SIG-M5 (cell line): ENCODE measurements at places on chromosomes 16 and 17.

DNA sequence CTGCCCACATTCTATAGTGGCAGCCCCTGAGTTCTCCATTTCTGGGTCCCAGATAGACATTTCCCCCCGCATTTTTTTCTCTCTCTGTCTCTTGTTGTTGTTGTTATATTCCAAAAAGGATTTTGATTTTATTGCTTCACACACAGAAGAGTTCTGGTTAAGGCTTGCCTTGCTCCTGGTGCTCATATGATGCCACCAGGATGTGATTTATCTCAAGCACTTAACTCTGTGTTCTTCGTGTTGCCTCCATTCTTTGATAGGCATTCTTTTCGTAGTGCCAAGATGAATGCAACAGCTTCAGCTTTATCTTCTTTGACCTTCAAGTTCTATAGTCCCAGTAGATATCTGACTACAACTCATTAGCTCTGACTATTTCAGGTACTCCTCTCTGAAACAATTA is 9.1 kb downstream of the ITGA3 start:
- no peak for DNase-seq

DNA sequence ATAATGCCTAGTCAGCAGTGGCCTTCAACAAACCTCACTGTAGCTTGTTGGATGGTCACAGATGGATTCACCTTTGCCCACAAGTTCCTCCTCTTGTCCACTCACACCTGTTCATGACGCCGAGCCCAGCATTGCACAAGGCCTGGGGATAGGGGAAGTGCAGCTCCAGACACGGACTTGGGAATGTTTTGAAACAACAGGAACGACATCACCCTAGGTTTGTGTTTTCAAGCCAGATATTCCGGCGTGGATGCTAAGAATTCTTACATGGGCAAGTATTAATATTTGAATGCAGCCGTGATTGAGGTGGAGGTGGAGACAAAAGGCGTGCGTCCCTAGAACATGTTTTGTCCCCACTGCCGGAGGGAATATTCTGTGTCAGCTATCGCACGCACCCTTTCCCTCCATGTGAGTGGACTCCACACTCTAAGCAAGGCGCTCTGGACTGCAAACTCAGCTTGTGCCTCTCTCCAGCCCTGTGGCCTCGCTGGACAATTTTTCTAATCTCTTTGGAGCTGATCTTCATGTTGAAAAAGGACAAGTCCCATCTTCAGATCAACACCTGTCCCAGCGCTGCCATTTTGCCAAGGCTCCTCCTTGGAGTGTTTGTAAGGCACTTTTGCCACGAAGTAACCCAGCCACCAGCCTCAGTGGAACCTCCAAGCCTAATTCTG is 2.0 kb upstream of the BANP start:
- DNase-seq, result no peak

GRCh38 chr17:59561042-59561441 is 4.4 kb upstream of the DHX40 start:
- no peak for DNase-seq

GRCh38 chr16:18841833-18842525 is 40.6 kb upstream of the ARL6IP1 start:
- DNase-seq, result no peak

- no peak for DNase-seq
Observed at GRCh38 chr17:81298325-81298990, 3.4 kb upstream of the SLC38A10 start.

- DNase-seq, result no peak
Observed at GRCh38 chr17:66494023-66494803, 191.8 kb downstream of the PRKCA start.

GRCh38 chr17:61233991-61234750 is 165.5 kb upstream of the TBX2 start:
- no peak for DNase-seq

DNA sequence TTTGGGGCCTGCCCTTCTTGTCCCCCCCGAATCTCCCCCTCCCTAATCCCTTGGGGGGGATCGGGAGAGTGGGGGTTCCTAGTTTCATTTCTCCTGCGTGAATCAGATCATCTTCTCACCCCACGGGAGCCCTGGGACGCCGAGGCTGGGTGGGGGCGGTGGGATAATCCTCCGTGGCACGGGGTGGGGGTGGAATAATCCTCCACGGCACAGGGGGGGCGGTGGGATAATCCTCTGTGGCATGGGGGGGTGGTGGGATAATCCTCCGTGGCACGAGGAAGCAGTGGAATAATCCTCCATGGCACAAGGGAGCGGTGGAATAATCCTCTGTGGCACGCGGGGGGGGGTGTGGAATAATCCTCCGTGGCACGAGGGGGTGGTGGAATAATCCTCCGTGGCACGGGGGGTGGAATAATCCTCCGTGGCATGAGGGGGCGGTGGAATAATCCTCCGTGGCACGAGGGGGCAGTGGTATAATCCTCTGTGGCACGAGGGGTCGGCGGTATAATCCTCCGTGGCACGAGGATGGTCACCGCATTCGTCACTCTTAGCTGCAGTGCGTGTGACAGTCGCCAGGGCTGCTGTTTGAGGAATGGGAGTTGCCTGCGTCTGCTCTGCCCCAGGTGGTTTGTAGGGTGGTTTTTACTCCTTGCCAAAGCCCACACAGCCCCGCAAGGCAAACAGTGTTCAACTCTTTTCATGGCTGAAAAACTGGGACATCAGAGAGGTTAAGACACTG is 156.9 kb downstream of the LAT start:
- DNase-seq, result no peak

DNA sequence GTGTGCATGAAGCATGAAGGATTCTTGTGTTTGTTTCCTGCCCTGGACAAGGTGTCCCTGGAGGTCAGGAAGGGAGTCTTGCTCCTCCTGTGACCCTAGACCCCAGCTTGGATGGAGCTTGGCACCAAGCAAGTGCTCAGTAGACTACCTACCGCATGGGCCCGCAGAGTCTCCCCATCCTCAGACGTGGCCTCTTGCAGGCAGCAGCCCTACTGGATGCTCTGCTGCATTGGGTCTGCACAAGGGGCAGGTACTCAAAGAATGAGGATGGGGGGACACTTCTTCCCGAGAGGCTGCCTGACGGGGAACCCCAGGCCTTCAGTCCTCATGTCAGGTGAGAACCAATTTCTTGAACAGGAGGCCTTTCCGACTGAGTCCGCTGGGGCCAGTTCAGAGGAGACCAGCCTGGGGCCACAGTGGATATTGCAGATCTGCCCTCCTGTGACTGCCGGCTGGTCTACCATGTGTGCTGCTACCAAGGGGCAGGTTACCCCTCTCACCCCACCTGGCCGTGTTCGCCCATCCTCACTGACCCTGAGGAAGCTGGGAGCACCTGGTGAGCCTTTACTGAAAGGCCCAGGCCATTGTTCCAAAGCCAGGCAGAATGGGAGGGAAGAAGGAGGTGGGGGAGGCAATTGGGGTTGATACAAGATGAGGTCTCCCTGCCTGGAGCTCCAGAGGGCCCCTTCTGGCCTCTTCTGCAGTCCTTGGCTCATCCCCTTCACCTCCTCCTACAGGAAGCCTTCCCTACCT is 206.3 kb downstream of the RAB11FIP4 start:
- DNase-seq, result no peak

DNA sequence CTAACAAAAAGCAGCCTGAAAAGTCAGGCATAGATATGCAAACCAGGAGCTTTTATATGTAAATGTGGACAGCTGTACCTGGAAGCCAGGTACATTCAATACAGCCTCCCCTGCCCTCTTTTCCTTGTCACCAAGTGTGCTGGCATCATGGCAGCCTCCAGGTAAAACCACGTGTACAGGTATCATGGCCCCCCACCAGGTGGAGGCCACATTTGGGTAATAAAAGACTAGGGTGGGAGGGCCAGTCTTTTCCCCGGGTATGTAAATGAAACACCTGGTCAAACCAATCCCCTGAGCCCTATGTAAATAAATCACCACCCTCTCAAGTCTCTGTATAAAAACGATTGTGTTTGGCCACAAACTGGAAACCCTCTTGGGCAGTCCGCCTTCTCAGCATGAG is 226.4 kb upstream of the GOT2 start:
- no peak for DNase-seq

- DNase-seq, result no peak
Observed at GRCh38 chr16:67661101-67661761, 471 bp downstream of the PARD6A start.

GRCh38 chr17:39740357-39741111 is 2.8 kb downstream of the GRB7 start:
- no peak for DNase-seq

- DNase-seq, result no peak
Observed at GRCh38 chr17:14919631-14920213, 345.4 kb downstream of the PMP22 start.

DNA sequence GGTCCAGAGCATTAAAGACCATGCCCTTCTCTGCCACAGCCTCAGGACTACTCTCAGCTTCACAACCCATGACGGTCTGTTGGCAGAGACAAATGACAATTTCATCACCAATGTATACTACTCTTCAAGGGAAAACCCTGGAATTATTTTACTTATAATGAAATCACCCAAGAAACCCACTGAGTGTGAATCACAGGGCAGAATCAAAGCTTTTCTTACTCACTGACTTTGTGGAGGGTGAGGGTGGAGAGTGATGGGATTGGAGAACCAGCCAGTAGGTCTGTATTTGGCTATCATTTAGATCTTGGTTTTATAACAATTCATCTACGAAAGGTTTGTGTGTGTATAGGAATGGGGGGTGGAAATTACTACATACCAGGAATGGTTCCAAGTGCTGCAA is 442.6 kb downstream of the SHISA9 start:
- no peak for DNase-seq

DNA sequence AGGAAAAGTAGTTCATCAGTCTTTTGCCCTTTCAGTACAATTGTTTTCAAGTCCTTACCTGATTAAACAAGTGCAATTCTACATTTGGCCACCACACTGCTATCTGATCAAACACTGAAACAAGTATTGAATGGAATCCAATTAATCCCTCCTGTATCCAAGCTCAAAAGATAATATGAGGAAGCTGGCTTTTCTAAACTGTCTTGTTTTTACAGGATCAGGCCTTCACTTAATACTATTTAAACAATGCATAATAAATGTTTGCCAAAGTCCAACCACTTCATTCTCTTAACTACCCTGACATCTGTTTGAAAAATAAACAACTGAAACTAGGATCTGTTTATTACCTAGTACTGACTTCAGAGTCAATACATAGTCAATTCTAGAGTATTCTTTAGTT is 131.6 kb downstream of the MRTFB start:
- DNase-seq, result no peak

- no peak for DNase-seq
Observed at GRCh38 chr17:40912486-40913210, 24.8 kb downstream of the KRT23 start.

- no peak for DNase-seq
Observed at GRCh38 chr17:1865252-1866037, 35.6 kb downstream of the RPA1 start.

- no peak for DNase-seq
Observed at GRCh38 chr17:63478814-63479494, 2.1 kb downstream of the ACE start.

DNA sequence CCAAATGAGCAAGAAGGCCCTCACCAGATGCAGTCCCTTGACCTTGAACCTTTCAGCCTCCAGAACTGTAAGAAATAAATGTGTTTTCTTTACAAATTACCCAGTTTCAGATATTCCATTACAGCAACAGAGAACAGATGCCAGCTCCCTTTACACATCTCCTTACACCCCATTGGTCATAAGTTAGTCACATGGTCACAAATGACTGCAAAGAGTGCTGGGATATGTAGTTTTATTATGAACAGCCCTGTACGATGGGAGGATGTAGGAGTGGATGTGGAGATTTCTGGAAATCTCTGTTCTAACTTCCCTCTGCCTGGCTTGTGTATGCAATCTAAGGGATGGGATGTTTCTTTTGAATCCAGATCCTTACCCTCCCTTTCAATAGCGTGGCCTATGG is 13.3 kb upstream of the RPL38 start:
- no peak for DNase-seq

DNA sequence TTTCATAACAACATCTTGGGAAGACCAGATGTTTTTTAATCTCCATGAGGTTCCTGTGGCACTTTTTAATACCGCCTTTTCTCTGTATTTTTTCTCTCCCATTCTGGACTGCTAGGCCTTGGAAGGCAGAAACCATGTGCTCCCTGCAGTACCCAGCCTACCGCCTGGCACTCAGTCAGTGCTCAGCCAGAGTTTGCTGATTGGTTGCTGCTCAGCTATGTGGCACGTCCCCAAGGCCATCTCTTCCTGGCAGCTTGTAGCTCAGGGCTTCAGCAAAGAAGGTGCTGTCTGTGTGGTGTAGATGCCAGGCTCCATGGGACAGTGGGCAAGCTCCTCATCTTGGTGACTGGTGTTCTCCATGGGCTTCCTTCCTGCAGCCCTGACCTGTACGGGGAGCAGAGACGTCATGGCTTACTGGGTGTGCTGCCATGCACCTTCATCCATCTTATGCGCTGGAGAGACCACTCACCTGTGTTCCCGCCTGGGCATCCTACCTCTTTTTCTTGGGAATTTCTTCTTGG is 86.7 kb downstream of the CLEC16A start:
- no peak for DNase-seq

- DNase-seq, result peak; percentile 46
Observed at GRCh38 chr16:57998486-57998885, 2.0 kb downstream of the ZNF319 start.

DNA sequence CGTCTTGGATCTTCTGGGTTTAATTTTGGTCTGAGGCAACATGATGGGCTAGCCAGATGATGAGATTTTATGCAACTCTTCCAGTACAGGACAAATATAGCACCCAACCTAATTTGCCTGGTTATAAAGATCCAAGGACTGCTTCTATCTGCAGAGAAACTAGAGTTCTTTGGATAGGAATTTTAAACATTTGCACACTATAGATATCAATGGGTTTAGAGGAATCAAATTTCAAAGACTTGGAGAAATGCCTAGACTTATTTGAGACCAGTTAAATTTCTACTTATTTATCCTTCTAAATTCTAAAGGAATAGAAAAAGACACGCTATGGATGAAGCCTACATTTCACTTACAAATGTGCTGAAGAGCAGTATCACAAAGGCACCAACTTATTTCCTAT is 12.6 kb downstream of the PMFBP1 start:
- no peak for DNase-seq

- no peak for DNase-seq
Observed at GRCh38 chr17:6446516-6447100, 2.4 kb downstream of the PIMREG start.

DNA sequence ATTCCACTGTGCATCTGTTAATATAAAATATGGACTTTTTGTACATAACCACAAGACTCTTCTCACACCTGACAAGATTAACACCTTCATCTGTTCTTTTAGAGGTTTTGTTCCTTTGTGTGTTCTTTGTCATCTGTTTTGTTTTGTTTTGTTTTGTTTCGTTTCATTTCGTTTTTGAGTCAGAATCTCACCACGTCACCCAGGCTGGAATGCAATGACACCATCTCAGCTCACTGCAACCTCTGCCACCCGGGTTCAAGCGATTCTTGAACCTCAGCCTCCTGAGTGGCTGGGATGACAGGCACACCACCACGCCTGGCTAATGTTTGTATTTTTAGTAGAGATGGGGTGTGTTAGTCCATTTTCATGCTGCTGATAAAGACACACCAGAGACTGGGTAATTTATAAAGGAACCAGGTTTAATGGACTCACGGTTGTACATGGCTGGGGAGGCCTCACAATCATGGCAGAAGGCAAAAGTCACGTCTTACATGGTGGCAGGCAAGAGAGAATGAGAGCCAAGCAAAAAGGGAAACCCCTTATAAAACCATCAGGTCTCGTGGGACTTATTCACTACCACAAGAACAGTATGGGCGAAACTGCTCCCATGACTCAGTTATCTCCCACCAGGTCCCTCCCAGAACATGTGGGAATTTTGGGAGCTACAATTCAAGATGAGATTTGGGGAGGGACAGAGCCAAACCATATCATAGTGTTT is 22.3 kb downstream of the C16orf90 start:
- no peak for DNase-seq

- no peak for DNase-seq
Observed at GRCh38 chr16:47055136-47055885, 81.8 kb upstream of the DNAJA2 start.

- no peak for DNase-seq
Observed at GRCh38 chr17:80352991-80353665, 61.8 kb upstream of the ENDOV start.
